ENCODE measurements at places on chromosomes 4 and X. TPM values are rescaled to one million over a fixed set of nuclear protein-coding genes. Genes with fewer than 3 reads are reported as not detected.

The TMEM131L gene
- 81.7 TPM for total RNA-seq

The SPANXD gene
- not detected for total RNA-seq

The HPGD gene
- total RNA-seq = 2.8 TPM

The DCLK2 gene
- total RNA-seq = 203 TPM
